ENCODE measurements at places on chromosomes 13 and 19.
A peak's percentile ranks its signal among the peaks of the same experiment; 100 is the strongest.

DNA sequence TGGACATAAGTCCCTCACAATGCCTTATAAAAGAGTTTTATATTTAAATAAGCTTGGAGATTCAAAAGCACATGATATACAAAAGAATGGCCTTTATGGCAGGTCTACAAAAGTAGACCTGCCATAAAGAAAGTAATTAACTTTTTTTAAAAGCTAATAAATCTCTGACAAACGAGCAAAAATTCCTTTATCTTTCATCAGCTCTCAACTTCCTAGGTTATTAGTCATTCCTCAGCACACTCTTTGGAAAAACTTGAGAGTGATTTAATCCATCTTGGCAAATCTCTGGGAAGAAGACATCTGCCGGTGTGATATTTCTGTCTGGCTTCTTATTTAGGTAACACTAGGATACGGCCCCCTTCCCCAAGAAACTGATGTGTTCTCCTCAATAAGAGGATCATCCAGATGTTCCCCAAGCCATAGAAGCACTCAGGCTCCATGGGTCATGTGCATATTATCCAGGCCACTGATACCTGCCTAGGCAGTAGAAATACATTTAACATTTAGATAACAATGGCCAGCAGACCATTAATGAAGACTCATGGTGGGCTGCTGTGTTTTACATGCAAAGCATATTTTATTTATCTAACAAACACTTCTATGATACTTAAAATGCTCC is 372.7 kb downstream of the LIG4 start:
- DNase-seq, result peak; percentile 11

DNA sequence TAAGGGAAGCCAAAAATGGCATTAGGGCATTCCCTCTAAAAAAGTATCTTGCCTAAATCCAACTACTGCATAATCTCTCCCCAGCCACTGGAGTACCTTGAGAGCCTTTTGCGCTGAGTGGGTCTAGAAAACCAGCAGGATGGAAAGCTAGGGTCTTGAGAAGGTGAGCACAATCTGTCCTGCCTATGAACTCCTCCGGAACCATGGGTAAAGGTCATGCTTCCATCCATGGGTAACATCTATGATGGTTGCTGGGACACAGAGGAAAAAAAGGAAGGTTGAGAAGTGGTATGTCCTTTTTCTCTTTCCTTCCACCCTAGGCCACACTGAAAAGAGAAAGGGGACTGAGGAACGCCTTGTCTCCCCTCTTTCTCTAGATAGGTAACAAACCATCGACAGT is 52.4 kb downstream of the ZNF676 start:
- DNase-seq, result no peak

GRCh38 chr13:32284927-32285632 is 30.1 kb downstream of the ZAR1L start:
- DNase-seq, result peak; percentile 15

DNA sequence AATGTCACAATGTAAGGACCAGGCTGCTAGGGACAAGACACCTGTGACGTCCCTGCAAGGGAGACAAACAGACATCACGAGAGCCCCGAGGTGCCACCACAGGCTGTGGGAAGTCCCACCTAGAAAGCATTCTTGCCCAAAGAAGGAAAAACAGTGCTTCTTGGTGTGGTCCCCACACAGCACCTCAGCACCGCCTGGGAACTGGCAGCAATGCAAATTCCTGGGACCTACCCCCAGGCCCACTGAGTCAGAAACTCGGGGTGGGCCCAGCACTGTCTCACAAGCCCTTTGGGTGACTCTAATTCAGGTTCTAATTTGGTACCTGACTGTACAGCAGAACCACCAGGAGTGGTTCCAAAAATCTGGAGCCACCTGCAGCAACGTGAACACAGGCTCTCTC is 13.8 kb upstream of the CCNP start:
- DNase-seq, result no peak

GRCh38 chr19:5615756-5616327 is 6.7 kb downstream of the SAFB2 start:
- DNase-seq, result no peak

DNA sequence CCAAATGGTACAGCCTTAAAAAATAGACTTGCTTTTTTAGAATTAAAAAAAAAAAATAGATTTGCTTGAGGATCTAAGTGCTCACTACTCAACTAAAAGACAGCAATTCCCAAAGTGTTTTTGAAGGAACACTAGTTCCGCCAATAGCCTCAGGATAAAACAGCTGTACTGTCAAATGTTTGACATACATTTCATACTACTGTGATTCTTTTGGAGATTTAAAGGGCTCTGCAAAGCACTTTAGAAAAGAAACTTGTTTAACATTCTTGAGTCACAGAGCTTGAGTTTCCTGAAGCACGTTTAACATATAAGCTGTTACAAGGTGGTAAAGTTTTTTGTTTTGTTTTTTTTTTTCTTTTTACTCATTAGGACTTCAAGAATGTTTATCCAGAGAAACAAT is 23.1 kb upstream of the KLF5 start:
- DNase-seq, result no peak

DNA sequence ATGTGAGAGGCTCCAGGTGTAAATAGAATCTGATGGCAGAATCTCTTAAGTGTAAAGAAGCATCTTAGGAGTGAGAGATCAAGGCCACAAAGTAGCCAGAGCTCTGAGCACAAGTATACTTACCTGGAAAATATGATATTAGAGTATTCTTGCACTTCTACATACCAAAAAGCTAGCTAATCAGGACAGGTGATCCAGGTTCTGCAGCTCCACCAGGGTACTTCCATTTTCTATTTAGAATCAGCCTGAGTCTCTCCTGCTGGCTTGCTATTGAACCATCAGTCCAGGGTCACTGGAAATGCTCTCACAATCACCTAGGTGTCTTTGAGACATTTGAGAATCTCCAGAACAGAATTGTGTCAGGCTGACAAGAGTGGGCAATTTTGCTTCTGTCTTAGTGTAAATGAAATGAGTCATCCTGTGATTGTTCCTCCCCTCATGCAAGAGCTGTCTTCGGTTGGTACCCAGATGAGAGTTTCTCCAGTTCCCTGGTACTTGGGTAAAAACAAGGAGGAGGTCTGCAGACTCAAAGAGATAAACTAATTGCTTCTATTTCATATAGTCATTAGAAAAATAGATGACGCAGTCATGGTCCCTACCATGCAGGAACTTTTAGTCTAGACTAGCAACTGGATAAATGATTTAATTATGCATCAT is 14.6 kb downstream of the ZNF254 start:
- DNase-seq, result no peak

DNA sequence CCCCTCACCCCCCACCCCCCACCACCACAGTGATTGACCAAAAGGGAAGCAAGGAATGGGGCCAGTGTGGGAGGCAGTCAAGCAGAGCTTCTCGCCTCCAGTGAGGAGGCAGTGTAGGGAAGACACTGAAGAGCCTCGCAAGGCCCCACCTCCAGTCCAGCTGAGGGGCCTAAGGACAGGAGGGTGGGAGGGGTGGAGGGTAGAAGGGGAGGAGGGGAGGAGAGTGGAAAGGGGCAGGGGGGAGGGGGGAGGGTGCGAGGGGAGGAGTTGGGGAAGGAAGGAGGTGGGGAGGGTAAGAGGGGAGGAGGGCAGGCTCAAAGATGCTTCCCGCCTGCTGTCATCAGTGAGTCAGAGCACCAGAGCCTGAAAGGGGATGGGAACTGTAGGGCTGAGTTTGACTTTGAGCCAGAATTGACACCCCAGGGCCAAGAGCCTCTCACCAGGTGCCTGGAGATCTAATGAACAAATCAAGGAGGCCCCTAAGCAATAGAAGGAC is 786.2 kb downstream of the UQCRFS1 start:
- peak; percentile 28 for DNase-seq

DNA sequence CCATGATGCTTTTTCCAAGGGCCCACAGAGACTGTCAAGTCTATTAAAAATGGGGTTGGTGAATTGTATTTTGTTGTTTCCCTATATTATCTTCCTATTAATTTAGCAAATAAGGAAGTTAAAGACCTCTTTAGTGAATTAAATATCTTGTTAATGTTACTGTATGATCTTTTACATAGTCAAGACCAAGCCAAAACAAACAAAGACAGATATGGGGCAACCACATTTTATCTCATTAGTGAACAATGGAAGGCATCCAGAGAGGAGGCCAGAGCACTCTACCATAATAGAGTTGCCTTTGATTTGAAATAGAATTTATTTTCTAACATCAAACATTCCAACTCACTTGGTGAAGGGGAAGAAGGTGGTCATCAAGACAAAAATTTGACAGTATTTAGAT is 169.4 kb downstream of the B3GLCT start:
- no peak for DNase-seq

DNA sequence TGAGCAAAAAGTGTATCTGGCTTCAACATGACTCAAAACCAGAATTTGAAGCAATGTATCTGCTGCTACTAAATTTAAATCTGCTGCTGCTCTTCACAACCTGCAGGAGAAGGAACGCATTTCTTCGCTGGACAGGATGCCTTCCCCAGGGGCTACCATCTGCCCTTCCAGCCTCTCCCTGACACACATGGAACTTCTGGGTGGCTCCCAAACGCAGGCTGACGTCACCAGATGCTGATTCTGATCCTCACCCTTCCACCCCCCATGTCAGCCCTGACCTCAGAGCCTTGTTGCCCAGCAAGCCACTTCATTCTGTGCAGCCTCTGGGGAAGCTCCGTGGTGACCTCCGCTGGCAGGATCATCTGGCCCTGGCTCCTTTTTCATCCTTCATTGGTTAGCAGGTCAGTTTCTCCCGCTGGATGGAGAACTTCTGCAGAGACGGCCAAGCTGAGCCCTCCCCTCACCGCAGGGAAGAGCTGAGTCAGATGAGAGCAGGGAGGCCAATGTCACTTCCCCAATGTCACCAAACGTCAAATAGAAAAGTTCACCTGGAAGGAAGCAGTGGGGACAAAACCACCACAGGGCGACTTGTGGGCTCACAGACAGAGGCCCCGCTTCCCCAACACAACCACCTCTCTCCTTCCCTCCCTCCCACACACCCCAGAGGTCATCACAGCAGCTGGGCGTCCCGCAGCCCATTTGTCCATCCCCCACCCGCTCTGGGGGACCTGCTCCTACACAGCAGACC is 14.0 kb upstream of the RAB20 start:
- DNase-seq, result no peak

DNA sequence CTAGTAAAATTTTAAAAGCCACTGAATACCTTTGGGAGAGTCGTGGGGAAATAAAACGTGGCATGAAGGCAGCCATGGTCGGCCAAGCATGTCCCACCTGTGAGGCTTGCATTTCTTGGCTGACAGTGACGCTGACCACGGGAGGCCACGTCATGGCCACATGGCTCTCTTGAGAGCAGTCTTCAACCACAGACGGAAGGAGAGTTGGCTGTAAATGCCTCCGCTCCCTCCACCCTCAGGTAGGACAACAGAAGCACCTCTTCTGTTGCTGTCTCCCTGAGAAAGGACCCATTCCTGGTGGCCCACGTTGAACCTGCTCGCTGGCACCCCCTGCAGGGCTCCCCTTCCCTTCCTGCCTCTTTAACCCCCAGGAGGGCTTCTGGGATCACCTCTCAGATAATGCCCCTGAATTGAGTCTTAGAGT is 10.6 kb upstream of the LRRC25 start:
- no peak for DNase-seq

DNA sequence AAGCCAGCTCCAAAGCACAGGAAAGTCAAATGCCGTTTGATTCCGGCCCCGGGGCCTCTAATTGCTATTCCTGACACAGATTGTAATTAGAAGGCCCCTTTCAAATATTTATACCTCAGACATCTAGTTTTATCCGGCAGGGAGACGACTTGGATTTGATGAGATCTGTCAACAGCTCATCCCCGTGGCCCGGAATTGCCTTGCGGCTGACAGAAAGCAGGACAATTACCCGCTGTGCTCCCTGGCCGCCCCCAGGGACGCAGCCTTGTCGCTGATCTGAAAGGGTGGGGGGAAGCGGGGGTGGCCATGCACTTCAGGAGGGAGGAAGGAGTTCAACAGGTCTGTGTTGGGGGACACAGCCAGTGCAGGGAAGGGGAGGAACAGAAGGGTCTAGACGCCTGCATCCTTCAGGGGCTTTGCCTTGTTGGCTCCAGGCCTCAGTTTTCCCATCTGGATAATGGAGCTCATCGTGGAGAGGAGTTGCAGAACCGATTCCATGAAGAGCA is 1.8 kb upstream of the SHD start:
- DNase-seq, result no peak

GRCh38 chr13:91045351-91046034 is 302.0 kb upstream of the MIR17HG start:
- DNase-seq, result no peak

DNA sequence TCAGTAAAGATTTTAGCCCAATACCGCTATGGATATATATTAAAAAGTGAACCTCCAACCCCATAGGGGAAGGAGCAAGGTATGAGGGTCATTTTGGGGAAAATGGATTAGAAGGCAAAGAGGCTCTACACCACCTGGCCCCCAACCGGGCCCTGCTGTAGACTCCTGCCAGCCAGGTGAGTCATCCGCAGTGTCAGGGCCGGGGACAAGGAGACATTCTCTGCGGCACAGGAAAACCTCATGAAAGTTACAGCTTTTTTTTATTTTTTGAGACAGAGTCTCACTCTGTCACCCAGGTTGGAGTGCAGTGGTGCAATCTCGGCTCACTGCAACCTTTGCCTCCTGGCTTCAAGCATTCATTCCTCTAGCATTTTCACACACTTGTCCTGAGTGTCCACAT is 32.0 kb downstream of the ZFR2 start:
- no peak for DNase-seq

- DNase-seq, result no peak
These were observed 342.6 kb downstream of the ITGBL1 start for GRCh38 chr13:101795025-101795424.

DNA sequence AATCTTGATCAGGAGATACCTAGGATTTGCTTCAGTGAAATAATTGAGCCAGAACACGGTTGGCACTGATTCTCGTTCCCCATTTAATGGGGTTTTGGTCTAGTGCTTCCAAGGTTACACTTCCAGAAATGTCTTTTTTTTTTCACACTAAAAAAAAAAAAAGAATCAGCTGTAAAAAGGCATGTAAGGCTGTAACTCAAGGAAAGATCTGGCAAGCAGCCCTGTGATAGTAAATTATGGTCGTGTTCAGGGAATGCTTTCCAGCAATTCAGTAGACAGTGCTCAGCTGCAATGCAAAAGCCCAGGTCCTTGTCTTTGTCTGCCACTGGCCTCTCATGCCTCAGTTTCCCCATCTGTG is 27.2 kb upstream of the NDUFS7 start:
- DNase-seq, result no peak

DNA sequence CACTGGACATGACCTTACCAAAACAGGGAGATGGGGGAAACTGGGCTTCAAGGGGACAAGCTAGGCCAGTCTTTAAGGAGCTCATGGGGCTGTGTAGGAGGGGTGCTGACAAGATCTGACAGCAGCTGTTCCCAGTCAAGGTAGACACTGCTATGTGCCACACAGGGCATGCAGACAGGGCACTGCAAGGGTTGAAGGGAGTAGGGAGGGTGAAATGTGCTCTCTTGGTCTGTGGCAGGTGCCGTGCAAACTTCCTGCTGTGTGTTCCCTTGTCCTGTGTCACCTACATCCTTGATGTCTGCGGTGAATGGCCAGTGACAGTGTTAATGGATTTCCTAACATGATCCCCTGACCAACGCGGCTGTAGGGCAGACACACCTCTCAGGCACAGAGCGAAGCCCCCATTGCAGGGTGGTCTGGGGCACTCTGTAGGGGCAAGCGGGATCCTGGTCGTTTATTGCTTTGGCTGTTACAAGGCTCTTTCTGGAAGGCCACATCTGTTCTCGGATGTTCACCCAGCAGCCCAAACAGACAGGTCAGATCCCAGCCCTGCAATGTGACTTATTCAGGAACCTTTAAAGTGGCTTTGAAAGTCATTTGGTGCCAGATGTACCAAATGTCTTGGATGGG is 199.5 kb upstream of the ZNF536 start:
- no peak for DNase-seq

Measured in RWPE1 (cell line).